ENCODE measurements at places on chromosomes 4 and X. TPM values are rescaled to one million over a fixed set of nuclear protein-coding genes. Genes with fewer than 3 reads are reported as not detected.

The TLR8 gene
- 0.21 TPM for total RNA-seq

DNA sequence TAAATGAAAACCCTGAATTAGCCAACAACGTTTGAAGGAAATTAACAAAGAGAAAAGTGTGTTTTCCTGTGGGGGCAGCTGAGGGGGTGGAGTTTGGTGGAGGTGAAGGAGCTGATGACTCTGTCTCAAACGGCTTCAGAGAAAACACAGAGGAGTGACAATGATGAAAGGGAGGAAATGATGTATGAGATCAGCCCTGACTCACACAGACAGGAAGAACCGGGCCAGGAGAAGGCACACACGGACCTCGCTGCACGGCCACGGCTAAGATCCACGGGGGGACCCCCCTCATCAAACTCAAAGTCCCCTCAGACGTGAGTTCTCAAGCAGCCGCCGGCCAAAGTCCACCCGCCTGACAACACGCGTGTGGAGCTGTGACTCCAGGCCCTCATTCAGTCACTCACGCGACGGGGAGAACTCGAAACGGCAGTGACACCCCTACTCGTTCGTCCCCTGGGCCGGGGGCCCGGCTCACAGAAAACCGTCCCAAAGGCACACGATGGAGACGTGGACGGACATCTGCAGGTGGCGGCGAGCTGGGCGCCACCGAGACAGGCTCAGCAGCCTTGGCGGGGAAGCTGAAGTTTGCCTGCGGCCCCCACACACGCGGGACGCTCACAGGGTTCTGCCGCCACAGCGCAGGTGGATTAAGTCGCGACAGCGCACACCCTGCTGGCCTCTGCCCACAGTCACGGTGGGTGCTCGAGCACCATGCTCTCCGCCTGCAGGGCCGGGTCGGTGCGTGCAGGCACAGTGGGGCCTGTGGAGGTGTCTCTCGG, 28.8 kb downstream of the PPP2R3B start:
- DNase-seq: peak; percentile 71

GRCh38 chr4:82090717-82091116, 283.1 kb downstream of the HNRNPD start:
- DNase-seq: no peak

DNA sequence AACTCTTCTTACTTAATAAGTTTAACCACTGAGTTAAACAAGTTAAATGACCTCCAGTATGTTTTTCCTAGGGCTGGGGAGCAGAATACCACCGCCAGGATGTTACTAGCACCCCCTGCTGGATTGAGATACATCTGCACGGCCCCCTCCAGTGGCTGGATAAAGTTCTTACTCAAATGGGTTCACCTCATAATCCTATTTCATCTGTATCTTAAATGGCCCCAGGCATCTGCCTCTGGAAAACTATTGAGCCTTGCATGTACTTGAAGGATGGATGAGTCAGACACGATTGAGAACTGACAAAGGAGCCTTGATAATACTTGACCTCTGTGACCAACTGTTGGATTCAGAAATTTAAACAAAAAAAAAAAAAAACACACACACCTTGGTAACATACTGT, 61.5 kb upstream of the MMAA start:
- DNase-seq: peak; percentile 40

The NDST4 gene
- not detected for total RNA-seq

The PRPS1 gene
- total RNA-seq: 62.4 TPM

DNA sequence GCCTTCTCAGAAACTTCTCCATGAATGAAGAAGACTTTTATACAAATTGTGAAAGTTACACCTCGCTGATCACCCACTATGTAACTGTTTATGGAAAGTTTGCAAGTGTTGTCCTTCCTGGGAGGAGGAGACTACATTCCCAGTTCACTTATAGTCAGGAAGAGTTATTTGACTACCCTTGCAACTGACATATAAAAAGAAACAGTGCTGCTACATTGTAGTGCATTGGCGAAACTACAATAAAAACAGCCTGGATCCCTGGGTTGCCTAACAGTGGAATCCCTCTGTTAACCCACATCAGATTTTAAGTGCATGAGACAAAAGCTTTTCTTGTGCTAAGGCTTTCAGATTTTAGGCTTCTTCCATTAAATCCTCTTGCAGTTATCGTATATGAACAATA, 30.4 kb downstream of the MAGEB10 start:
- DNase-seq: no peak

GRCh38 chr4:14132301-14132700, 504.8 kb upstream of the BOD1L1 start:
- no peak for DNase-seq

The SATL1 gene
- not detected for total RNA-seq

GRCh38 chr4:148445860-148446330, 3.7 kb upstream of the NR3C2 start:
- DNase-seq: no peak

The ARHGAP4 gene
- total RNA-seq: 353 TPM

GRCh38 chr4:112637552-112637866, 566 bp downstream of the LARP7 start:
- no peak for DNase-seq

DNA sequence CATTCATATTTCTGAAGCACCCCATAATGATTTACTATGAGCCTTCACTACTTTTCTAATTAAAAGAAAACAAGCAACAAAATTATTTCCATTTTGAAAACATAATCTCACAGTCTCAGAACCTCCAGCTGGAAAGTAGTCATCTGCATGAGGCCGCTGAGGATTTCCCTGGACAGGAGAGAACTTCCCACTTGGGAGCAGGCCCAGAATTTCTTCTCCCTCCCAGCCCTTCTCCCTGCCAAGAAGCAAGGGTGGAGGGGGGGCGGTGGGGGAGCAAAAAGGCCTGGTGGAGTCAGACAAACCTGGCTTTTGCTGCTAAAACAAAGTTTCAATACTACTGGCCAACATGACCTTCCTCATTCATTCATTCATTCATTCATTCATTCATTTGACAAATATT, 167.3 kb downstream of the PJA1 start:
- DNase-seq: no peak

- no peak for DNase-seq
Observed at GRCh38 chrX:24480400-24480865, 15.3 kb downstream of the PDK3 start.

DNA sequence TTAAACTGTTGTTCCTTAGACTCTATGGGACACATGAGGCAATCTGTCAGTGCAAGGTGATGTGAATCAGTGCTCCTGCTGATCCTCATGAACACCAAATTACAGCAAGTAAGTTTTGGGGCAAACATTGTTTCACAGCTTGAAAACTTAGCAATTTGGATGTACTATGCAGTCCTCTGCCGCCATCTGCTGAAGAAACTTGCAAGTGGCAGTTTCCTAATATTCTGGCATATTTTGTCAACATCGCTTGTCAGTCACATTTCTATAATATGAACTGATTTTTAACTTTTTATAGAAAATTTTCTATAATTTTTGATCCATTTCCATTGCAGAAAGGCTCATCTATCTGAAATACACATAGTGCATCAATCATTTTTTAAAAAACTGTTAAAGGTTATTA, 56.3 kb downstream of the ZAR1 start:
- DNase-seq: peak; percentile 9

- DNase-seq: no peak
Observed at GRCh38 chr4:23856630-23857029, 33.2 kb downstream of the PPARGC1A start.

DNA sequence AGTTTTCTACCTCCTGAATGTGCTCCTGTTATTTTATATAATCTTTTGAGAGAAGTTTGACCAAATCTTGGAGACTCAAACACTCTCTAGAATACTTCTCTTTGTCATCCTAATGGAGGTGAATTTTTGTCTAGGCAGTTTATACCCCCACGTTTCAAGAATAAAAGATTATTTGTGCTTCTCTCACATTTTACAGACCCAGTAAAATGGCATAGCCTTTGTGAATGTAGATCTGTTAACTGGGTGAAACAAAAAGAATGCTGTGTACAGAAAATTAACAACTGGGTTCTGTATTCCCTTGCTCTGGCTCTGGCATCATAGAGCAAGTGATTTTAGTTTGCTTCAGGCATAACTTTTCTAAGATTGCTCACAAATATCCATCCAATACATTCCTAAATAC, 26.1 kb downstream of the GASK1B start:
- DNase-seq: no peak

The TBX22 gene
- not detected for total RNA-seq

The CLDN22 gene
- total RNA-seq: not detected

The HSD17B11 gene
- total RNA-seq: 74.5 TPM

GRCh38 chrX:86133761-86134160, 14.5 kb upstream of the DACH2 start:
- DNase-seq: no peak

GRCh38 chrX:104343428-104344129, 88.8 kb upstream of the ESX1 start:
- DNase-seq: peak; percentile 38

- DNase-seq: no peak
Observed at GRCh38 chr4:3501825-3502425, 30.3 kb downstream of the LRPAP1 start.

GRCh38 chr4:37615720-37616063, 70.5 kb downstream of the RELL1 start:
- DNase-seq: no peak
